Mesendoderm (in vitro differentiated cells): ENCODE measurements at places on chromosomes 1 and 21.

GRCh38 chr1:222757646-222758268 lies 20.8 kb downstream of the FAM177B start:
- no peak for DNase-seq

DNA sequence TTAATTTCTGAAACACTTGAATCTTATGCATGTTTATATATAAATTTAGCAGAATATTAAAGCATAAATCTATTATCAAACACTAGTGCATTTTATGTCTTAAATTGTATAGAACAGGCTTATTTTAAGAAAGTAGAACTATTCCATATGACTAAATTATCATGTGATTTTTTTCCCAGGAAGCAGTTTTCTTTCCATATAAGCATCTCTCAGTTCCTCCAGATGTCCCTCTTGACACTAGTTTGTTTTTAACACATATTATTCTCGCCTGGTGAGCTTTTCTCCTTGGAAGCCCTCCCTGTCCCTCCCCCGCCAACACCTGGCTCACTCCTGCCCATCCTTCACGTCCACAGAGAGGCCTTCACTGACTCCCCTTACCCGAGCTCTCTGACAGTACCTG lies 48.3 kb upstream of the BCAR3 start:
- DNase-seq: no peak

DNA sequence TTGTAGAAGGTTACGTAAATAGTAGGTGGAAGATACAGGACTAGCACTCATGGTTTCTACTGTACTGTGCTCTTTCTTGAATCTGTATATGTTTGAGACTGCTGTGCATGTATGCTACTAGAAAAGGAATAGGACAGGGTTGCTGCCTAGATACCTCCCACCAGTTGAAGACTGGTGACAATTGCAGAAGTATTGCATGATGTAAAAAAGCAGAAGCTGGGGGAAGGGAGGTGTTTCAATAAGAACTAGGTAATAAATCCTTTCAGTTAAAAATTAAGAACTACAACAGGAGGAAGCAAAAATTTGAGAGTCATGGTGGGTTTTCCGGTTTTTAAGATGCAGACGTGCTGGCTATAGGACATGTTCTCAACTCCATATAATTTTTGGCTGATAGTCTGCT lies 88.1 kb downstream of the CCDC30 start:
- DNase-seq: no peak

GRCh38 chr1:200954434-200954833 lies 59.7 kb downstream of the INAVA start:
- DNase-seq: no peak

- no peak for DNase-seq
These were observed 108.3 kb upstream of the USH2A start for GRCh38 chr1:216531263-216532239.

DNA sequence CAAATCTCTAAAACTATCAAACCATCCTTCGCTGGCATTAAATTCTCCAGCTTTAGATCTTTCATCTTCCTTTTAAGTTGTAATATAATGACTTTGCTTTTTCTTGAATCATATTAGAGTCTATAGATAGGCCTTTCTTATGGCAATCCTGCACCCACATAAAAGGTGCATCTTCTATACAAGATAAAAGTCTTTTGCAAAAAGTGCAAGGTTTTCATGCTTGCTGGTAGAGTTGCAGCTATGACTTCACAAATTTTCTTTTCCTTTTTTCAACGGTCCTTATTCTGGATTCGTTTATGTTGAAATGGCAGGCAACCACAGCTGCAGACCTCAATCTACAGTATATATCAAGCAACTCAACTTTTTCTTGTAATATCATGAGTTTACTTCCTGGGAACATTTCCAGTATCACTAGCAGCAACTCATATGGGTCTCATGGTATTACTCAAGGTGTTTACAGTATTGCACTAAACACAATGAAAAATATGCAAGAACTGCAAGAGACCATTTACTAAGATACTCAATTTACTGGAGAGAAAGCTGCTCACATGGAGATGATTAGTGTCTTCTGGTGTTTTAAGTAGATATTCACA lies 22.1 kb downstream of the OMA1 start:
- DNase-seq: no peak

DNA sequence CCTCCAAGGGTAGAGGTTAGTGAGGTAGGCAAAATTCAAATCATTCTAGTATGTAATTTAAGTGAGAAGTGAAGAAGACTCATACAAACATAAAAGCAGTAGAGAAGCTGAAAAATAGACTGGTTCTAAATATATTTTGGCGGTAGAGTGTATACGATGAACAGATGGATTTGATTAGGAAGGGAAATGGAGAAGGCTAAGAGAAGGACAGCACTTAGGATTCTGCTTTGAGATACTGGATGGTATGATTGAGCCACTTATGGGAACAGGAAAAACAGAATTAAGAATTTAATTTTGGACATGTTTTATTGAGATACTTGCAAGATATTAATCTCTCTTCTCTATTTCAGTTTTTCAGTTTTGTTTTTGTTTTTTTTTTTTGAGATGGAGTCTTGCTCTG lies 60.1 kb downstream of the EPB41 start:
- DNase-seq: no peak

GRCh38 chr1:113178522-113178921 lies 105.5 kb downstream of the LRIG2 start:
- no peak for DNase-seq

- no peak for DNase-seq
These were observed 133.4 kb downstream of the SYT2 start for GRCh38 chr1:202576816-202577215.

DNA sequence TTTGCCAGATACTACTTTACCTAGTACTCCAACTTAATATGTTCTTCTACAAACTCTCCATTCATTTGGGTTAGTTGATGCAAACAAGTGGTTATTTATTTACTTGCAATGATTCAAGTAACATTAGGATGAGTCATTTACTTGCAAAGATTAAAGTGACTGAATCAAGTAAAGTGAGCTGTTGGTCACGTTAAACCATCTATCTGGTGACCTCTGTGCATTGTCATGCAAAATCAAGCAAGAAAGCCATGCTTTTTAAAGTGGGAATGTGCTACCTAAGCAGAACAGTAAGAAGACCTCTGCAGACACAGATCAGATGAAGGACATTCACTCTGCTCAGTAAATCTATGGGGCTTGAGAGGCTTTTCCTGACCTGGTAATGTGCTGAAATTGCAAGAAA lies 254.7 kb downstream of the LRRIQ3 start:
- DNase-seq: peak; percentile 60

DNA sequence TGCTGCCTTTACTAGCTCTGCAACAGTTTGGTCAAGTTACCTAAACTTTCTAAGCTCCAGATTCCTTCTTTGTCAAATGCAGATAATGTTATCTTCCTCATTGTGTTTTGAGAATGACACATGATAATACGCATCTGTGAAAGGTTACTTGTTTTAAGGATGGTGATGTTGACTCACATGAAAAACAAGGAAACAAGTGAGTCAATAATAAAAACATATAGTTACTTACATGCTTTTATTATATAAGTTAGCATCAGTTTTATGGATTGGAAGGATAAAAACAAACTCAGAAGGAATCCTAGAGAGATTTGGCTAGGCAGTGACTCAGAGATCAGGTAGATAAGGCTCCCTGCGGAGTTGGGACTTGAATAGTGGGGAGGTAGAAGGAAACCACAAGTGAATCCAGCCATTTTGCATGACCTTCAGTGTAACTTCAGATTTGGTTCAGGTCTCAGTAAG lies 144.6 kb downstream of the LMO4 start:
- peak; percentile 94 for DNase-seq

DNA sequence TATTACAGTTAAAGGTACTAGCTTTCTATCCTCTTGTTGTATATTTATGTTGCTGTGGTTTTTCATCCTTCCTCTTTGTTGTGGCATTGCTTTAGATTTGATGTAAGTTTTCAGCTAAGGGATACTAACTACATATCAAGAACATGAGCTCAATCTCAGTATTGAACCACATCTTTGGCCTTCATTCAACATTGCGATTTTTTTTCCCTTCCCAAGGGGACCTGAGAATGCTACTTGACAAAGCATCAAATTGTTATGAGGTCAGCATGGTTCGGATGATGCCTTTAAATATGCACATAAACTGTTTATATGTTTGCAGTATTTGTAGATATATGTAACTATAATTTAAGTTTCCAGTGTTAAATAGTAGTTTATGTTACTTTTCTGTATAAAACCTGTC lies 31.7 kb upstream of the GPR88 start:
- DNase-seq: no peak

GRCh38 chr1:15089258-15089992 lies 64.1 kb upstream of the TMEM51 start:
- DNase-seq: no peak

- DNase-seq: no peak
These were observed 44.9 kb downstream of the C1orf198 start for GRCh38 chr1:230823426-230823825.

- DNase-seq: no peak
These were observed 1.0 kb upstream of the STRIP1 start for GRCh38 chr1:110033421-110033820.

- DNase-seq: no peak
These were observed 209.8 kb upstream of the KIAA0040 start for GRCh38 chr1:175402336-175402735.

GRCh38 chr1:51627672-51628071 lies 10.8 kb downstream of the OSBPL9 start:
- DNase-seq: peak; percentile 74

GRCh38 chr21:39232861-39233291 lies 49.6 kb upstream of the PSMG1 start:
- DNase-seq: no peak
